ENCODE measurements at places on chromosomes 16 and 17. TPM values are rescaled to one million over a fixed set of nuclear protein-coding genes. Genes with fewer than 3 reads are reported as not detected.

The CD79B gene
- total RNA-seq, result not detected

DNA sequence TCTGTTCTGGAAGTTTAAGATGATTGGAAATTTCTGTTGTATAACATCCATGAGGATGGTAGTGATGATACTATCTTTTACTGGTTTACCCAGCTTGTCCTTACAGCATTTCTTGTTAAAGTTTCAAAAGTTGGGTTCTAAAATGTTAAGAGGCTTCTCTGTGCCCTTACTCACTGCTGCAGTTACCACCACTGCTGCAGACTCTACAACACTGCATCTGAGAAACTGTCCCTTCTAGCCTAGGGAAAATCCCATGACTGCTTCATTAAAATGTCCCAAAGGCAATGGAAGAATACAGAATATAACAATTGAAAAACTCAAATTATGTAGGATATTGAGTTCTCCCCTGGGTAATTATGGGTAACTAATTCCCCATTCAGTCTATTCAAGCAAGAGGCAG, 3.8 kb upstream of the NSRP1 start:
- DNase-seq, result no peak

- no peak for DNase-seq
These were observed 3.1 kb downstream of the KCNJ2 start for GRCh38 chr17:70172449-70172848.

GRCh38 chr16:85350146-85350728, 238.0 kb upstream of the CIBAR2 start:
- no peak for DNase-seq

DNA sequence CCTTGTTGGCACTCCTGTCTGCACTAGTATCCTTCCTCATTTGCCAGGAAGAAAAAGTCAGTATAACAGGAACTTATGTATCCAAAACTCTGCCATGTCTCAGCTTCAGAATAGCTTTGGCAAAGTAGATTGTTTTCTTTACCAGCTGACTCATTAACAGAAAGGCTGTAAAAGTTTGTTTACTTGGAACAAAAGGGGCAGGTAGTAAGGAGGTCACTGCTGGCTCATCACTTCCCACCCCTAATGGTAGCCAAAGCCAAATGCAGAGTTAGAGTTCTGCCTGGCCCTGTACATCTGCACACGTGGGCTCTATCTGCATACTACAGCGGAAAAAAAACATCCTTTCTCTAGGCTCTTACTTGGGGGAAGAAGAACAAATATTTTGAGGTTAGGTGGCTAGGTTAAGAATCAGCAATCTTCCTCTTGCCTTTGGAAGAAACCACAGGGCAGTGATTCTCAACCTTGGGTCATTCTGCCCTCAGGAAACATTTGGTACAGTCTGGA, 90.9 kb upstream of the BCAR1 start:
- peak; percentile 77 for DNase-seq

DNA sequence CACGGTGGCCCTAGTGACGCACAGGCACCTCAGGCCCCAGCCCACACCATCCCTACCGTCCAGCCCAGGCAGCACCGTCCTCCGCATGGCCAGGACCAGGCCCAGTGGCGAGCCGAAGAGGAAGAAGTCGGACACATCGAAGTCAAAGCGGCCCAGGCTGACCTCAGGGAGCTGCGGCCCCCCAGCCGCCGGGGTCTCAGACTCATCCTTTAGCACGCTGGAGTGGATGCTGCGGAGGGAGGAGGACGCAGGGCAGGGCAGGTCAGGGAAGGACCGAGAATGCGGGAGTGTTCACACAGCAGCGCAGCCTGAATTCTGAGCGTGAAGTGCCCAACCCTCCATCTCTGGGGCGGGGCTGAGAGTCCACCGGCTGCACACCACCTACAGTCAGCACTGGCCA, 30.1 kb downstream of the PIMREG start:
- DNase-seq, result no peak

The EVPLL gene
- total RNA-seq, result 5.7 TPM

The EVI2B gene
- total RNA-seq, result not detected

GRCh38 chr17:74773871-74774286, 2.3 kb downstream of the NAT9 start:
- no peak for DNase-seq

The KRT12 gene
- not detected for total RNA-seq

The TP53TG3F gene
- total RNA-seq, result not detected

DNA sequence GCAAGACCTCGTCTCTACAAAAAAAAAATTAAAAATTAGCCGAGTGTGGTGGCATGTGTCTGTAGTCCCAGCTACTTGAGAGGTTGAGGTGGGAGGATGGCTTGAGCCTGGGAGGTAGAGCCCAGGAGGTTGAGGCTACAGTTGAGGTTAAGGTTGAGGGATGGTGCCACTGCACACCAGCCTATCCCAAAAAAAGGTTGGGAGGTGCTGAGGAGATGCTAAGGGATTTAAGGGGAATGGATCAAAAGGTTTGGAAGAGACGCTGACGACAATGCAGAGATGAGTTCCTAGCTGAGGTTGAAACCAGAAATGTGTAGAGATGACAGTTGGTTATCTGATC, 4.7 kb upstream of the NSMCE1 start:
- no peak for DNase-seq

GRCh38 chr16:4386451-4386805, 14.8 kb downstream of the VASN start:
- DNase-seq, result no peak

DNA sequence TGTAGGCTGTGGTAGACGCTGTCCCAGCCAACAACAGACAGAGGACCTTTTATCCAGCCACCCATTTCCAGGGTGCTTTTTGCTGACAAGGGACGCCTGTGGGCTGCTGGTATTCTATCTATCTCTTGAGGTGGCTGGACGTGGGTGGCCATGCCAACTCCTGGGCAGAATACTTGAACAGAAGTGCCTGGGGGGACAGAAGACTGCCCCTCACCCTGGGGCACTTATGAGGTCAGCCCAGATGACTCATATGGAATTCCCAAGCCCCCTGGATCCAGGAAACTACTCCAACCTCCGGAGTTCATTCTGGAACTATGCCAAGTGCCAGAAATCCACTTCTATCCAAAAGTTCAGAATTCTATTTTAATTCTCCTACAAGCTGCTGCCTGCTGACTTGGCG, 61.3 kb downstream of the CDRT4 start:
- DNase-seq, result no peak

The NPIPA3 gene
- not detected for total RNA-seq

The MT1F gene
- 10.3 TPM for total RNA-seq

DNA sequence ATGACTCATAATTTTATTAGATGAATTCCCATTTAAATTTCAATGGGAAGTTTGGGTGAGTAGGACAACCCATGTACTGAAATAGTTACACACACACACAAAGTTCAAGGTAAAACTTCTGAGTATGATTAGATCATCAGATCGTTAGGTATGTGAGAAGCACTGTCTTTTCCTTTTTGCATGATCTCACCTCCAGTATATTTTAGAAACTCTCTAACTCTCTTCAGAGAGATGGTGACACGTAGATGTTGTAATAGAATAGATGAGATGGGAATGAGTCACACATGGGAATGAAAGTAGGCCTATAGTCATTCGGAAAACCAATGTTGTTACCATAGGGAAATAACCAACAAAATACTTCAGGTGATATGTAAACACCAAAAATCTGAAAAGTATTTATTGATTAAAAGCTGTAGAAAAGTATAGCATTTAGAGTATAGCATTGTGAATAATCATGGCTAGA, 22.2 kb downstream of the KRT23 start:
- DNase-seq, result peak; percentile 99

DNA sequence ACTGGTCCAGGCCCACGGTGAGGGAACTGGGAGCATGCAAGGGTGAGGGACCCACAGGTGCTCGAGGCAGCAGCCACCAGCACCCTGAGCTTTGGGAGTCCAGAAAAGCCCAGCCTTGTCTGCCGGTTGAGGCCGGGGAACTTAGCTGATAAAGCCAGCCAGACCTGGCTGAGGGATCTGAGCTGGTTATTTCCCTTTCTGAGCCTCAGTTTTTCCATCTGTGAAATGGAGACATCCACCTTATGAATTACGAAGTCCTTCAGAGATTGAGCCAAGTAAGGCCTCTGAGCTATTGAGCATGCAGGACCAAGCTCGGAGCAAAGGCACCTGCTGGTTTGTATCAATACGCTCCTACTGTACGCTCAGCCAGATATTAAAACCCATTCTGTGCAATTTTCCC, 13.8 kb downstream of the NECAB2 start:
- DNase-seq, result no peak

The RHOT1 gene
- 28.3 TPM for total RNA-seq

GRCh38 chr16:22692034-22692433, 121.9 kb upstream of the HS3ST2 start:
- DNase-seq, result no peak

DNA sequence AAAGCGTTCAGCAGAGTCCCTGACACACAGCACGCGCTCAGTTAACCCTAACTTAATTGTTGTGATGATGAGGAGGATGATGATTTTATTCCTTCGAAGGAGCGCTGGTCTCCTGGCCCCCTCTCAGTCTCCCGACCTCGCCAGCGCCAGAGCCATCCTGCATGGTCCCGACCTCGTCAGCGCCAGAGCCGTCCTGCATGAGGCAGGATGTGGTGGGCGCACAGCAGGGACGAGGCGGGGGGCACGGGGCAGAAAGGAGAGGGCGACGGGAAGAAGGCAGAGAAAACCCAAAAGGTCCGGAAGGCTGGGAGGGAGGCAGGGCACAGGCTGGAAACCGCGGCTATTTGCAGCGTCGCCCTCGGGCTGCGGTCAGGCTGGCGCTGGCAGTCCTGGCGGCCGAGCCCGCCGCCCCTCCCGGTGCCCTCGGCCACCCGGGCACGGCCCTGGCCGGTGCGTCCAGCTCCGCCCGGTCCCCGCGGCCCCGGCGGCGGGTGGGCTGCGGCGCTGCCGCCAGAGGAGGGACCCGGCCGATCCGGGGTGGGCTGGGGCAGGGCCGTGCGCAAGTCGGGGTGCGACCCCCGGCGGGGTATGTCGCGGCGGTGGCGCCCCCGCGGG, 3.0 kb upstream of the TAC4 start:
- no peak for DNase-seq

- no peak for DNase-seq
These were observed 57.7 kb upstream of the MAP3K14 start for GRCh38 chr17:45374501-45374900.

GRCh38 chr16:51244887-51245657, 94.0 kb upstream of the SALL1 start:
- no peak for DNase-seq

DNA sequence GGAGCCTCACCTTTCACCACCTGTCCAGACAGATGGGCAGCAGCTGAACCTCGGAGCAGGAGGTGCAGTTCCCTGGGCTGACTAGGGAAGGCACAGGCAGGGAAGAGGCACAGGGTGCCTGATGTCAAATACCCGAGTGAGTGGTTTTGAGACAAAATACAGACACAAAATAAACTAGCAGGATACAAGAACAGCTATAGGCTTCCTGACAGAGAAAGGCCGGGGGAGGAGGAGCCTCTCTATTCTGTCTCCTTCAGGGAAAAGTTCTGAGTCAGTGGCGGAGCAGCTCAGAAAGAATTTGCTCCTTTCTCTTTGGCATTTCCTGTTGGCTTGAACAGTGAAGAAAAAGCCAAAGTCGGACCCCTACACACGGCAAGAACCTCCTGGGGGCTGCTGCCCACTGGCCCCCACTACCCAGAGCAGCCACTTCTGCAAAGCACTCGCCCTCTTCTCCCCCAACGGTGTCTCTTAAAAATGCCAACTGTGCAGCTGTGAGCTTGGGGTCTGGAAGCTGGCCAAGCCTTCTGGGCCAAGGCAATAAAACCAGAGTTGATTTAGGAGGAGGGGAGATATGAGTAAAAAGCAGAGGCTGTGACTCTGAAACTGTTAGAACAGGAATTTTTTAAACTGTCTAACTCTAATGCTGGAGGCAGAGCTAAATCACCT, 14.4 kb upstream of the FAAP100 start:
- DNase-seq, result peak; percentile 81

DNA sequence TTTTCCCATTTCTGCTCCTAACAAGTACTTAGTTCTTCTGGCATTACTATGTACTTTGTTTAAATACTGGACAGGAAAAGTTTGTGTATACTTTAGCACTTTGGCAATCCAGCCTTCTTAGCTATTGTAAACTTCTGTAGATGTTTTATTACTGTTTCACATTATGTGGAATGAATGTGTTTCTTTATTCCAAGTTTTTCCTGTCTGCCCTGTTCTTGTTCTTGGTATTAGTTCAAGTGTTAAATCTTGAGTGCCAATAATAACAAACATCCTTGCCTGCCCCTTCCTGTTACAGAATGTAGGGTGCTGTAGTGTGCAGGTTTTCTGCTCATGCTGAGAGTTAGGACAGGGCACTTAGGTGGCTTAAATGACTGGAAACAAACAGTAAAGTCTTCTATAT, 7.3 kb upstream of the CAPNS2 start:
- DNase-seq, result peak; percentile 62

The TUBD1 gene
- 11.8 TPM for total RNA-seq

The OR4D1 gene
- not detected for total RNA-seq

DNA sequence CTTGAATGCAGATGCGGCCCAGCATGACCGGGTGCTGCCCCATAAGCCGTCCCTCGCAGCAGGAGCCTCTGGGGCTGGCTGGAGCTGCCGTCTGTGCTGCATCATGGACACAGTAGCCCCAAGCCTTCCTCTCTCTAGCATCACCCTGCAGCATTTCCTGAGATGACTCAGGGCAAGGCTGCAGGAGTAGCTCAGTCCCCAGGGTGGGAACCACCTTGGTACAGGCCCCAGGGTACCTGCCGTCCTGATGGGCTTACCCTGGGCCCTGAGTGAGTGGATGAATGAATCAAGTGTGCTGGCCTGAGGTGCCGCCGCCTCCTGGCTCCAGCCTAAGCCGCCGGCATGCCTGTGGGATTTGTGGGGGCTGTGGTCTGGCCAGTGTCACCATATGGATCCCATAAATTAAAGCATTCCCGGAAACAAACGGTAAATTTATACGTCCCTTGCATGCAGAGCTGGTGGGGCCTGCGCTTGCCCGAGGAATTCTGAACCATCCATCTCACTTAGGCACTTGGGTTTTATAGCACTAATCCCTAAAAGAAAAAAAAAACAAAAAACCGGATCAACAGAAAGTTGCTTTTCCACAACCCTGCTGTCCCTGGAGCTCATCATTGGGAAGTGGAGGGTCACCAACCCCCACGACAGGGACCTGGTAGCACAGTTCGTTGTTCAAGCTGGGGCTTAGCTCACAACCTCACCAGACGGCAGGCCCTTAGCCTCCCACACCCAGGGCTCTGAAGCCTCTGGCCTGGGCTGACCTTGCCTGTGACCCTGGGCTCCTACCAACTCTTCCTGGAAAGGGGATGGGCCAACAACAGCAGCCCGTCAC, 242.6 kb upstream of the CIBAR2 start:
- peak; percentile 95 for DNase-seq

DNA sequence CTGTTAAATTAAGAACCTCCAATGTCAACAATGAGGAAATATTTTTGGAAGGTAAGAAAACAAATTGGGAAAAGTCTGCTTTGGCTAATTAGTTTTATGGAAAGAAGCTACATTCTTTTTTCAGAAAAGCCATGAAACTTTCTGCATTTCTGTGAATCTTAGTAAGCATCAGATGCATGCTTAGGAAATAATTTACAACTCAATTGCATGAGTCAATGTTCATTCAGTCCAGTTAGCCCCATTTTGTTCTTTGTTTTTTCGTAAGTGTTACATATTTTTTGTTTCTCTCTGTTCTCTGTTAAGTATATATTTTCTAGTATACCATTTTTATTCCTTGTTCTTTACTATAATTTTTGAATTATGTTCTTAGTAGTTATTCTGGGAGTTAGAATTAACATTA, 195.2 kb upstream of the KIF2B start:
- no peak for DNase-seq
